Hematopoietic multipotent progenitor cell treated with erythropoietin and hydrocortisone succinate and interleukin-3 and kit ligand, for 8 days (in vitro differentiated cells): ENCODE measurements at places on chromosomes 6 and 20.

DNA sequence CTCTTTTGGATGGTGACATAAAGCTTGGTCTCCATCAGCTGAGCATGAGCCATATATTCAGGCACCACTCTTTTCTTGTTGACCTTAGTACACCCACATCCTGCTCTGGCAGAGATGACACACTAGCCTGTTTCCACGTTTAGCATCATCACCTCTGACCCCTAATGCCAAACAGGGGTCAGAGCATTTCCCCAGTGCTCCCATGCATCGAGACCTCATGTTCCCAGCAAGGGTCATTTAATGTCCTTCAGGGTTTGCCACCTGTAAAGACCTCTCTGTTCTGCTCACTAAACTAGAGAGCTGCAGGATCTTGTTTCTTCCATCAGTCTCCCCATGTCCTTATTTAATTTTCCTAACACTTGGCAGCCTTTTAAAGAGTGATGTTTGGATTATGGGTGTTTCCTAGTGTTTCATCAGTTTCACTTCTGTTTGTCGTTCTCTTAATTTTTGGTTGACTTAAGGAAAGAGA is 97.5 kb downstream of the AIG1 start:
- no peak for DNase-seq

GRCh38 chr6:155936127-155936526 is 480.5 kb upstream of the NOX3 start:
- no peak for DNase-seq

GRCh38 chr6:21436625-21437024 is 156.9 kb upstream of the SOX4 start:
- no peak for DNase-seq

GRCh38 chr6:11650025-11650696 is 112.6 kb downstream of the TMEM170B start:
- no peak for DNase-seq

DNA sequence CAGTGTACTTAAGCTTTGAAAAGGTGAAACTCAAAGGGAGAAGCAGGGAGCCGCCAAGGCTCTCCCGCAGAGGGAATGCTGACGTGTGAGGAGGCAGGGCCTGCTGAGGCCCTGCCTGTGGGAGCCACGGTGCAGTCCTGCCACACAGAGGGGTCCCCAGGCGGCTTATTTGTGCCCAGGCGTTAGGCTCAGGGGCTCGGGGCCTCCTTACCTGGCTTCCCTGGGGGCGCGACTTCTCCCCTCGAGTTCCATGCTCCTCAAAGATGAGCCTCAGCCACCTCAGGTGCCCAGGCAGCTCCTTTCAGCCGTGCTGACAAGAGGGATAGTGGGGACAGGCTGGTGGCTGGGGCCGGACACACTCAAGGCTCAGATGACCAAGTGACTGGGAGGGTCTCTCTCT is 2.2 kb upstream of the KIF25 start:
- DNase-seq: no peak

GRCh38 chr20:37376324-37376723 is 30.4 kb downstream of the SRC start:
- no peak for DNase-seq

DNA sequence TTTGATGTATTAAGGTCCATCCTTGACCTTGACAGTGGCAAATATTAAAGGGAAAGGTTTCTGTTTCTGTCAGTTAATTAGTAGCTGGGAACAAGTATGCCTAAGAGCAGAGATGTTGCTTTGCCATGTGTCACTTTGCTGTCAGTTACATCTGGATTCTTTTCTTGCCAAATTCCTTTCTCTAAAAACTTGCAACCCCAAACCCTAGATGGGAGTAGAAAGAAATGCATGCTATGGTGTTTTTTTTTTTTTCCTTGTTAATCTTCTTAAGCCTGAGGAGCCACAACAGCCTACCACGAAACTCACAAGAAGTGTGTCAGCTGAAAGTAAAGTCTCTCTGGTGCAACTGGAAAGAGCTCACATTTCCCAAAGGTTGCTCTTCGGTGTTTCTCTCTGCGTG is 18.0 kb upstream of the CLDN20 start:
- DNase-seq: no peak

DNA sequence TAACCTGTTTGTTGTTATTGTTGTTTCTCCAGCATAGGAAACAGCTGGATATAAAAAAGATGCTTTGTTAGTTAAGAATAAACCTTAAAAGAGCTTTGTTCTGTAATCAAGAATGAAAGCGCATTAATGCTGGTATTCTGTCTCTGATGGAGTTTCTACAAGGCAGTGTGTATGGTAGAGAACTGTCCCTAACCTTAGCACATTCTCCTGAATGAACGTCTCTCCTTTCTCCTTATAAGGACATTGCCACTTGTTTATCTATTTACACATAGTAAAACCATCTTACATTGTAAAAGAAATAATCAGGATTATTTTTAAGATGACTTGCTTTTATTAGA is 33.8 kb upstream of the LCA5 start:
- no peak for DNase-seq

DNA sequence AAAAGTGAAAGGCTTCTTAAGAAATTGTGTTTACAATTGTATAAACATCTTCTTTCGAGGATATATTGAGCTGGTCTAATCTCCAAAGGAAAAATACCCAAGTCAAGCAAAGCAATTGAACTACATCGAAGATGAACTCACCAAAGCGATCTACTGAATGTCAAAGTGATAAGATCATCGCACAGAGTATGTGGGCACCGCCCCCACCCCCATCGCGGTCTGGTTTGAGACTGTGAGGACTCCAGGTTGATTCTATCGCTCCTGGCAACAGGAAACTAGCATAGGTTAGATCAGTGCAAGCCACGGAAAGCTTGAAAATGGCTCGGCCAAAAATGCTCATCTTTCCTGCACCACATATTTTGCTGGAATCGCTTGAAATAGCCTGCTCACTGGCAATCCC is 133.2 kb upstream of the RPS6KA2 start:
- DNase-seq: no peak

GRCh38 chr6:32807020-32807580 is 9.7 kb downstream of the HLA-DOB start:
- no peak for DNase-seq

- DNase-seq: no peak
These were observed 6.1 kb upstream of the FRK start for GRCh38 chr6:116066789-116067188.

DNA sequence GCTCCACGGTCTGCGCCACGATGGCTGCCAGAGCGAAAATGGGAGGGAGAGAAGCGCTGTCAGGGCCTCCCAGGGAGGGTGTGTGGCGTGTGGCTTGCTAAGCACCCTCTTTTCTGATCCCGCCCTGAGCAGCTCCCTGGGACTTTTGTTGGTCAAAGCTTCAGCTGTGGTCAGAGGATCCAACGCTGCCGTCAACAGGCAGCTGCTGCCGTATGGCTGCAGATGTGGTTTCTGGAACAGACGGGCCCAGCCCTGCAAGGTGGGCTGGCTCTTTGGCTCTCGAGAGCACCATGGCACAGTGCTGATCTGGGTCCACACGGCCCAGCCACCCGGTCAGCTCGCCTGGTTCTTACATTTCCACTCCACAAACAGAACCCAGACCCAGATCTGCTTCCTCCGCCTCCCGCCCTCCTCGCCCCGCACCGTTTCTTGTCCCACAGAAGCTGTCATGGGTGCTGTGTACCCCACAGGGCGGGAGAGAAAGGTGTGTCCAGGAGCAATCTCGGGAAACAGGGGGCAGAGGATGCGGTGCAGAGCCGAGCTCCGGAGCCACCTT is 86.0 kb upstream of the BHLHE23 start:
- DNase-seq: no peak

GRCh38 chr6:62614442-62614841 is 328.4 kb upstream of the KHDRBS2 start:
- DNase-seq: no peak

GRCh38 chr6:116332096-116332495 is 38.7 kb upstream of the DSE start:
- DNase-seq: no peak

DNA sequence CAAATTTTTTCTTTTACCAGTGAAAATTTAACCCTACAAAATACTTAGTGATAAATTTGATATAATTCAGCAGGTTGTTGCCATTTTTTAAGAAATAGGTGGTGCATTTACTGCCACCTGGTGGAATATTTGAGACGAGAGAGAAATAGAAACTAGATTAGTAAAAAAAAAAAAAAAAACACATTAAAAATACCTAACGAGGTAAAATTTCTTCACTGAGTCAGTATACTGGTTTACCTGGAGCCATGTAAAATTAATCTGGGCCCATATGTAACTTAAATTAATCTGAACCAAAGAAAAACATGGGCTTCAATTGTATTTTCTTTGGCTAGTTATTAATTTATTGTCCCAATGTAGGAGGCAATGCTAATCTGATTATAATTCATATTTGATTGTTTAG is 520.8 kb downstream of the EPM2A start:
- peak; percentile 53 for DNase-seq

DNA sequence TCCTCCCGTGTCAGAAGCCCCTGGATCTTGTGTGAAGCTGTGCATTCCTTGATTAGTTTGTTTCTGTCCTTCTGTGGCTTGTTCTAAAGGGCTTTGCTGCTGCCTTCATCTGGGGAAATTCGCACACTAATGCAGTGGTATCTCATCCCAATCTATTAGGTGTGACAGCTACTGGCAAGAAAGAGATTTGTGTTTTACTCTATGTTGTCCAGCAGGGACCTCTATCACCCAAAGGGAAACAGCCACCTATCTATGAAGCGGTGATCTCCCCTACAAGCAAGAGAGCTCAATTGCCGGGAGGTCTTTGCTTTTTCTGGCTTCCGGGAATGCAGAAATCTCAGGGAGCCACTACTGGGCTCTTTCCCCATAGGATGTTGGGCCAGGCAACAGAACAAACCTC is 151.8 kb downstream of the NRN1 start:
- DNase-seq: no peak

DNA sequence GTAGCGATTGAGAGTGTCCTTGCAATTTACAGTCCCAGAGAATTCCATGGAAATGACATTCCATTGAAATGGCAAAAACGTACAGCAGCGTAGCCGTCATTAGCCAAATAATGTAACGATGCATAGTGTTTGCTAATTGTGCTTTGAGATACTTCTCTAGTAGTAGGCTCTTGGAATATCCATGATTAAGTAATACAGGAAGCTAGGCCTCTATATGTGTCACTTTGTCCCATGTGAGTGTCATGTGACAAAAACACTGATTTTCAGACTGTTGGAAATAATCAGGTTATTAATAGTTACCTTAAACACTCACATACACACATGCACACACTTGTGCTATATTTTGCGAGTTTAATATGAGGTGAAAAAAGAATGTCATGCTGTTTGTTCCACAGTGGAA is 35.2 kb downstream of the SLX4IP start:
- no peak for DNase-seq
